ENCODE measurements at places on chromosomes 13 and 19.

DNA sequence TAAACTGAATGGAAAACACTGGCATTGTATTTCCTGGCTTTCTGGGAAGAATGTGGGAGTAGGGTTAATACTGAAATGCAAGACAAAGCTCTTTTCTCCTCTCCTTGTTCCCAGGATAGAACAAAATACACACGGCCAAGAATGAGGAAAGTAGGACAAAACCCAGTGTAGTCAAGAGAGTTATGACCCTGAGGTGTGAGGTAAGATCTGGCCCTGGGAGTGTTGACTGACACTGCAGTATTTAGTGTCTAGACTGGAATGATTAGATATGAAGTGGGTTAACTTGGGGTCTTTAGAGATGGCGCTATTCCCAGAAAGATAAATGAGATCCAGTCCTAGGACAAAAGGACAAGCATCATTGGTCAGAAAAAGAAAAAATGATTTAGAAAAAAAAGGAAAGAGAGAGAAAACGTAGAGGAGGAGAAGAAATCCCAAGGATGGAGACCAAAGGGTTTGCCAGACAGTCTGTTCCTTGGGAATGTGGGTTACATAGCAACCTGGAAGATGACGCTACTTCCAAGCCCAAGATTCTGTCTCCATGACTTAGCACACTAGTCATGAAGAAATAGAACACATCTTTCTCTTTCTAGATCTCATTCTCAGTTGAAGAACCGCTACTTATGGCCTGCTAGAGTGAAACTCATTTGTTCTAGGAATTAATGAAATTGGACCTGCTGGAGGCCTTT lies 543.6 kb upstream of the GPC6 start:
- no peak for DNase-seq

DNA sequence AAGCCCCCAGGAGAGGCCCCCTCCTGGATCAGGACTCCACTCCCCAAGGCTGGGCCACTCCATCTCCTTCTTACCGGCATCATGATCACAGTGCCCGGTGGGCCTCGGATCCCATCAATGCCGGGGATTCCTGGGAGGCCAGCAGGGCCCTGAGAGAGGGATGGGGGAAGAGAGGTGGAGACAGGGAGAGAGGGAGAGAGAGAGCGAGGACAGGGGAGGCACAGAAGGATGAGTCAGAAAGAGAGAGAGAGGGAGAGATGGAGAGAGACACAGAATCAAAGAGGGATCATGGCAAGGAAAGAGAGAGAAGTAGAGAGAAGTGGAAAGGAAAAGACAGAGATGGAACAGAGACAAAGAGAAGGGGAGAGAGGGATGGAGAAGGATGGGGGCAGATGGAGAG lies 13.8 kb downstream of the COL5A3 start:
- no peak for DNase-seq

DNA sequence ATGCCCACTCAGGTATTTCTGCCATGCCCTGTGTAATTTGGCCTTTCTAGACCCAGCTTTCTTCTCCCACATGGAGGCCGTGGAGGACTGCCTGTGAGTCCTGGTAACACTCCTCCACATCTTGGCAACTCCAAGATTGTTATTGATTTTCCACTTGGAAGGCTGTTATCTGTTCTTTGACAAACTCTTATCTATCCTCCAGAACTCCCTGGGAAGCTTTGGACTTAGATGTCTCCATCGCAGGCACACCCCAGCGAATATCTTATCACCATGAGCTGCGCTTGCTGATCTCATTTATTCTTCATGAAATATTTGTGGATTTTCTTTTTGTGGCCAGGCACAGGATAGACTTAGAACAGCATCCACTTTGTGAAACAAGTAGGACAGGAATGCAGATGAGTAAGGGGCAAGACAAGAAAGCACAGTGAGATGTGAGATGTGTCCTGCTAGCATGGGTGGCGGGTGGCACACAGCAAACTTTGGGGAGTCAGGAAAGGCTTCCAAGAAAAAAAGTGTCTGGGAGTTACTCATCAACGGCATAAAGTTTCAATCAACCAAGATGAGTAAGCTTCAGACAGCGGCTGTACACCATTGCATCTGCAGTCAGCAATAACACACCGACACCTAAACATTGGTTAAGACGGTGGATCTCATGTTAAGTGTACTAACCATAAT lies 84.5 kb upstream of the IRS2 start:
- no peak for DNase-seq

GRCh38 chr13:93147946-93148345 lies 78.7 kb upstream of the GPC6 start:
- no peak for DNase-seq

DNA sequence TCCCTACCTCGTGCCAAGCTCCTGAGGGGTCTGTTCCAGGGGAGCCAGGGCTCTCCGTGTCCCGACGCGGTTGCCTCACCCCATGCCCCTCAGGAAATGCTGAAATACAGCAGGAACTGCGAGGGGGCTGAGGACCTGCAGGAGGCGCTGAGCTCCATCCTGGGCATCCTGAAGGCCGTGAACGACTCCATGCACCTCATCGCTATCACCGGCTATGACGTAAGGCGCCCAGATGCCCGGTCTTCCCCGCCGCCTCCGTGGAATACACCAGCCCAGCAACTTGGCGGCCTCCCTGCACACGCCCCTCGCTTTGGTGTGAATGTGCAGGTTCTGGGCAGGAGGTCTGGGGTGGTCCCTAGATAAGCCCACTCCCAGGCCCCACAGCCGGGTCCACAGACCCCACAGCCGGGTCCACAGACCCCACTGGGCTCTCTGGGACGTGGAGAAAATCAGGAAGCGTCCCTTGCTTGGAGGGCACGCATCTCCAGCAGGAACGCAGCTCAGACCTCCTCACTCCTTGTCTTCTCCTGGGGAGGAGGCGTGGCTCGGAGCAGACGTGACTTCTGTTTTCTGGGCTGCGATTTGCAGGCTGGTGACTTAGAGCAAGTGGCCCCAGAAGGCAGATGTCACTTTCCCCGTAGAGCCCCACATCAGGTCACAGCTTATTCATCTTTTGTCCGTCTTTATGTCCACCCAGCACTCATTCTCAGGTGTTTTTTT lies 19.4 kb upstream of the F7 start:
- no peak for DNase-seq

GRCh38 chr19:13844130-13844631 lies 32.8 kb upstream of the NANOS3 start:
- DNase-seq, result no peak

GRCh38 chr13:78020861-78021260 lies 102.2 kb upstream of the EDNRB start:
- no peak for DNase-seq

DNA sequence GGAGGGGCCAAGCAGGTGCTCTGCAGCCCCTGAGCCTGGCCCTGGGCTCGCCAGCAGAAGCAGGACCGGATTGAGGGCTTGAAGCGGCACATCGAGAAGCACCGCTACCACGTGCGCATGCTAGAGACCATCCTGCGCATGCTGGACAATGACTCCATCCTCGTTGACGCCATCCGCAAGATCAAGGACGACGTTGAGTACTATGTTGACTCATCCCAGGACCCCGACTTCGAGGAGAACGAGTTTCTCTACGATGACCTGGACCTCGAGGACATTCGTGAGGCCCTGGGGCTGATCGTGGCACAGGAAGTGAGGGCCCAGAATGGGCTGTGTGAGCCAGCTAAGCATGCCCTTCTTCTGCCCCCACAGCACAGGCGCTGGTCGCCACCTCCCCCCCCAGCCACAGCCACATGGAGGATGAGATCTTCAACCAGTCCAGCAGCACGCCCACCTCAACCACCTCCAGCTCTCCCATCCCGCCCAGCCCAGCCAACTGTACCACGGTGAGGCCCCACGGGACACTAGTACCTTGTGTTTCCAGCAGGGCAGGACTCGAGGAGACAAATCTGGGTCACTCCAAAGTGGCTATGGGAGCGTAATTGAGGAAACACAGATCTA lies 8.1 kb downstream of the CNOT3 start:
- DNase-seq, result no peak

- DNase-seq, result no peak
These were observed 19.4 kb downstream of the ZNF709 start for GRCh38 chr19:12465211-12465610.

- DNase-seq, result no peak
These were observed 786.6 kb upstream of the SLITRK6 start for GRCh38 chr13:86585835-86586234.

GRCh38 chr19:13833330-13834243 lies 38.3 kb downstream of the ZSWIM4 start:
- DNase-seq, result no peak

DNA sequence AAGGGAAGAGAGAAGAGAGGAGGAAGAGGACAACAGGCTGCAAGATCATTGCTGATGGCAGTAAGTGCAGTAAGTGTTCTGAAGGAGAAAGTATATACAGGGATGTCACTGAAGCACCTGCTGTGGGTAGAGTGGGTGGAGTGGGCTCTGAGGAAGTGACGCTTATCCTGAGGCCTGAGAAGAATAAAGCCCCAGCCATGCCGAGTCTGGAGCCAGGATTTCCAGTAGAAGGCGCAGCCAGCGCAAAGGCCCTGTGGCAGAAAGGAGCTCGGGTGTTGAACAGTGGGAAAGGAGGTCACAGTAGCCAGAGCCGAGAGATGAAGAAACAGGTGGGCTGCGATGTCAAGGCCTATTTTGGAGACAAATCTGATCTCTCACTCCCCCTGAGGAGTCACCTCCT lies 31.8 kb upstream of the ADGRE5 start:
- no peak for DNase-seq

DNA sequence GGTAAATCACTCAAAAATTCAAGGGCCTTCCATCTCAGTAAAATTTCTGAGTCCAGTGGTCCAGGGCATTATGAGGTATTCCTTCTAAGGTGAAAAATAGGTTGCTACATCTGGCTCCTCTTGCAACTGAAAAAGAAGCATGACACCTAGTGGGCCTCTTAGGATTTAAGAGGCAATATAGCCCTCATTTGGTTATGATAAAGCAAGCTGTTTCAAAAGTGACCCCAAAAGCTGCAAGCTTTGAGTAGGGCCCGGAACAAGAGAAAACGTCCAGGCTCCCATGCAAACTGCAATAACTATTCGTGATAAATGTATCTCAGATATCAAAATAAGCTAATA lies 1910.2 kb upstream of the PRR20A start:
- DNase-seq, result no peak

DNA sequence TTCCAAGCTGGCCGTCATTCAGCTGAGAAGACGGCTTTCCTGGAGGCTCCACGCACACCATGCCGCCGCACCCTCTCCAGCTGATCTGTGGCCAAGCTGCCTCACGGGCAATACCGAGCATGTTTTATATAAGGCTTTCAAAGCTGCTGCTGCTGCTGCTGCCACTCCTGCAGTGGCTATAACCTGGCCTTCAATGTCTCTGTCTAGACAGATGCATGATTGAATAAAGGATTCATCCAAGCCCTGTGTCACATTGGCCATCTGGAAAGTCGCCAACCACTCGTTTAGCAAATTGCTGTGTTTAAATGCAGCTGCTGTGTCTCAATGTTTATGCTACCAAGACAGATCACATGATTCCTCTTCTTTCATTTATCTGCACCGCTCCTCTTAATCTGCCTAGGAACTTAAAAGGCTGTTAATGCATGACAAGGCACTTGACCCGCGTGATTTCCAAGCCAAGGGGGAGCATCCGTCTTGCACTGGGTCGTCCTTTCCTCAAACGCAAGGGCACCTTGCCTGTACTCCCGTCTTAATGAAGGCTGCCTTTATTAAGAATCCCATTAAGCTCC lies 114.3 kb downstream of the TEX26 start:
- no peak for DNase-seq

- DNase-seq, result no peak
These were observed 8.6 kb upstream of the IFNL4 start for GRCh38 chr19:39257227-39257626.

DNA sequence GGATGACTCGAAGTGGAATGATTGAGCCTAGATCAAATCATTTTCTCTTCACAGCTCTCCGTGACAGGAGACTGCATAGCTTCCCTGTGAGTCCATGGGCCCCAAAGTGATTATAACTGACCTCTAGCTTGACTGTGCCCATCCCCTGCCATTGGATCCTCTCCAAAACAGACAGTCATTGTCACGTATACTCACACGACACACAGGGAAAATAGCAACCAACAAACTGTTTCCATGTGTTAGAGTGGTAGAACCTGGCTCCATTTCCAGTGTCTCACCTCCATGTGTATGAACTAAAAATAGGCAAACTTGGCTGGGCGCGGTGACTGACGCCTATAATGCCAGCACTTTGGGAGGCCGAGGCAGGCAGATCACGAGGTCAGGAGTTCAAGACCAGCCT lies 48.8 kb upstream of the NPAS1 start:
- no peak for DNase-seq

DNA sequence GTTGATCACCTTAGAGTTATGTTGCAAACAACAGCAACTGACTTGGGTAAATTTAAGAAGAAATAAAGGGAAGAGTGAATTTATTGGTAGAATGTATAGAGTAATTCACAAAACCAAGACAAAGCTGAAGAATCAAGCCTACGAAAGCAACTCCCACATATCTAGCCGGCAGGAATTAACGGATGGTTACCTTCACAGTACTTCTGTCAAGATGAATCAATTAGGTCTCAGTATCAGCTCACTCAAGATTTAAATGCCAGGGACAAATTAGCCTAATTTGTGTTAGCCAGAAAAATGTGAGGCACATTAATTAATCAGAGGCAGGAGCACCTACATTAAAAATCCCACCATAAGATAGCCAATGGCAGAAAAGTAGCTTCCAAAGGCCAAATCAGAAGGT lies 10.7 kb downstream of the KPNA3 start:
- no peak for DNase-seq

Data from SK-N-MC (cell line).